CD4-positive, alpha-beta T cell treated with Interleukin-4 for 4 hours (primary cell): ENCODE measurements at places on chromosomes 13 and 19.

DNA sequence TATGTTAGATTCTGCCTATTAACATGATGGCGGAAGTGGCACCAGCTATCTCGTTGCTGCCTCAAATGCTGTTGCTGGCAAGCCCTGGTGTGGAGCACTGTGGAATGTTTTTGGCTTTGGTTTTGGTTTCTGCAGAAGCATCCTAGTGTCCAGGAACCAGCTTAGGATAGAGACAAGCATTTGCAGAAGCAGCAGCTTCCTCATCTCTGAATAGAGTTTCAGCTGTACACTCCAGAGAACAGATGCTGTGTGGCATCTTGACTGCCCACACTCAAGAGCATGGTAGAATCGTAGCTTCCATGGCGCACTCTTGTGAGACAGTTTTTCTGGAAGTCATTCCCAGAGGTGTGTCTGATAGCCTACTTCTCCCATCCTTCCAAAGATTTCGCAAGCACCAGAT lies 145.3 kb upstream of the RXFP2 start:
- no peak for DNase-seq

DNA sequence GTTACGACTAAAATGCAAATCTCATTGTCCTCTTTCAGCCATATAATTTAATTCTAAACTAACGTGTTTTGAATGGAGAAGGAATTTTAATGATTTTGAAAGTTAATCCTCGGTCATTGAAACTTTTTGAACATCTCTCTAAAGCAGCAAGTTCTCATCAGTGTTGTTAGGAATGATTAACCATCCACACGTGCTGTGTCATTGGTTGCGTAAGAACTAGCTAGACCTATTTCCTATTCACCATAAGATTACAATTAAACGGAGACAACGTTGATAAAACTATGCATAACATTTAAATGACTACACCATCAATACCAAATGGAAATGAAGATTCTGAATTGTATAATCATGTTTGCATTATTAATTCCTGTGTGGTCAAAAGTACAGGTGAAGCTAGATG lies 155.6 kb upstream of the IRS2 start:
- no peak for DNase-seq

- no peak for DNase-seq
Measured at GRCh38 chr19:31275068-31275334, 74.2 kb downstream of the TSHZ3 start.

GRCh38 chr19:3653865-3654513 lies 27.4 kb upstream of the CACTIN start:
- DNase-seq, result no peak

DNA sequence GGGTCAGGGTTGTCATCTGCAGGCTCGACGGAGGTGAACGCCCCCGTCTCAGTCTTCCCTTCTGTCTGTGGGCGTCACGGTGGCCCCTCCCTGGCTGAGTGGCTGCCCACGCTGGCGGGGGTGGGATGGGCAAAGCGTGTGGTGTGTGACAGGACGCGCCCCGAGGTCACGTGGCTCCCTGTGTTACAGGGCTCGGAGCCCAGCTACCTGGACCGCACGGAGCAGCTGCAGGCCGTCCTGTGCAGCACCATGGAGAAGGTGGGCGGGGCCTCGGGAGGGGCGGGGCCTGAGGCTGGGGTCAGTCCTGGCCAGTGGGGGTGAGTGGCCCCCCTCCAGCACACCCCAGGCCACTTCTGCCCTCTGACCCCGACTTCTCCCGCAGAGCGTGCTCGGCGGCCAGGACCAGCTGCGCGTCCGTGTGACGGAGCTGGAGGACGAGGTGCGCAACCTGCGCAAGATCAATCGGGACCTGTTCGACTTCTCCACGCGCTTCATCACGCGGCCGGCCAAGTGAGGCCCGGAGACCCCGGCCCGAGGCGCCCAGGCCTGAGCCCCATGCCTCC lies 6.3 kb upstream of the GRIN3B start:
- DNase-seq, result no peak

GRCh38 chr13:40982772-40983171 lies 36.3 kb downstream of the ELF1 start:
- DNase-seq, result peak; percentile 83

- DNase-seq, result no peak
Measured at GRCh38 chr19:39413272-39413910, 922 bp downstream of the PLEKHG2 start.

GRCh38 chr13:111407381-111408131 lies 87.1 kb downstream of the TEX29 start:
- DNase-seq, result no peak

DNA sequence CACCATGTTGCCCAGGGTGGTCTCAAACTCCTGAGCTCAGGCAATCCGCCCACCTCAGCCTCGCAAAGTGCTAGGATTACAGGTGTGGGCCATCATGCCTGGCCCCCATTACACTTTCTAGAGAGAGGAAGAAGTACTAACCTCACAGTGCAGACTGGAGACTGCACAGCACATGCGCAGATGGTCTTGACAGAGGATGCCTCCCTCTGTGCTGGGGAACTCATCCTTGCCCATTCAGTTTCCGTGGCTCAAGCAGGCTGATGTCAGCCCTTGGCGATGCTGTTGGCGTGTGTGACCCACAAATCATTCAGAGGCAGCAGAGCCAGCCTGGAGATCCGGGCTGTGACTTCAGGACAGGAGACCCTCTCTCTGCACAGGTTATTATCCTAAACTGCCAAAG lies 14.6 kb upstream of the FFAR2 start:
- DNase-seq, result no peak

DNA sequence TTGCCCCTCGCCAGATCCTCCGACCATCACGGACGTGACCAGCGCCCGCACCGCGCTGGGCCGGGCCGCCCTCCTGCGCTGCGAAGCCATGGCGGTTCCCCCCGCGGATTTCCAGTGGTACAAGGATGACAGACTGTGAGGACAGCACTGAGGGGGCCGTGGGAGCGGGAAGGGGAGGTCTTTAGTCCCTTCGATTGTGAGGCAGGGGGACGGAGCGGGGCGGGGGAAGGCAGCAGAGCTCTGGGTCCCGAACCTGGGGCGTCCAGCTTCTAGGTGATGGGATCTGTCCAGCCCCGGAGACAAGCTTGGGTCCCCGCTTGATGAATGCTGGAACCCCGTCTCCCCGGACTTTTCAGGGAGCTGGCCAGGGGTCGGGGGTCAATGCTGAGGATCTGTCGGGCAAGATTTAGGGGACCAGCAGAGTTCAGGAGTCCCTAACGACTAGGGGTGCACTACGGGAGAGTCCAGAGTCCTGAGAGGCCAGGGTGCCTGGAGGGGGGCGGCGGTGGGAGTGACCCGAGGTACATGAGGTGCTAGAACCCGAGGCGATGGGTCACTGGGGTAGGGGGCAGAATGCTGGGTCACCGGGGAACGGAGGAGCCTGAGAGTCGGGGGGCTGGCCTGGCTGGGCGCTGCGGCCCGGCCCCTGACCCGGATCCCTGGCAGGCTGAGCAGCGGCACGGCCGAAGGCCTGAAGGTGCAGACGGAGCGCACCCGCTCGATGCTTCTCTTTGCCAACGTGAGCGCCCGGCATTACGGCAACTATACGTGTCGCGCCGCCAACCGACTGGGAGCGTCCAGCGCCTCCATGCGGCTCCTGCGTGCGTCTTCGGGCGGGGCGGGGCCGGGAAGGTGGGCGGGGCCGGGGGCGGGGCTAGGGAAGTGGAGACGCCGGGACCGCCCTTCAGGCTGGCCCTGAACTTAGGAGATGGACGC lies 14.6 kb downstream of the VSIG10L start:
- peak; percentile 13 for DNase-seq

- no peak for DNase-seq
Measured at GRCh38 chr13:24493356-24493755, 19.2 kb downstream of the PARP4 start.

GRCh38 chr13:45787346-45787745 lies 64.2 kb downstream of the SIAH3 start:
- DNase-seq, result no peak
